ENCODE measurements at places on chromosomes 7 and 10.

DNA sequence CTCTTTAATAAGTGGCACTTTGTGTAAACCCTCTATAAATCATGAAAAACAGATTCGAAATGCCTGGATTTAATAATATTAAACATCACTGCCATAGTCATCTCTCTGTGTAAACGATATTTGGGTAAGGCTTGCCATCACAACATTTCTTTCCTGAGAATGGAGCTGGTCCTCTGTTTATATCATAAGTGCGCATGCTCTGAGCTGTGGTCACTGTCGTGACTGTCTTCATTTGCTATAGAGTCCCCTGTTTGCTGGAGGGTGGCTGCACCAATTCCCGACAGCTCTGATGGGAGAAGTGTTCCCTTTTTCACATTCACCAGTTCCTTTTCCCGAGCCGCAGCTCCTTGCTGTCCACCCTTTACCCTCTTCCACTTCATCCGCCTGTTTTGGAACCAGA lies 50.4 kb upstream of the AGMO start:
- no peak for DNase-seq

DNA sequence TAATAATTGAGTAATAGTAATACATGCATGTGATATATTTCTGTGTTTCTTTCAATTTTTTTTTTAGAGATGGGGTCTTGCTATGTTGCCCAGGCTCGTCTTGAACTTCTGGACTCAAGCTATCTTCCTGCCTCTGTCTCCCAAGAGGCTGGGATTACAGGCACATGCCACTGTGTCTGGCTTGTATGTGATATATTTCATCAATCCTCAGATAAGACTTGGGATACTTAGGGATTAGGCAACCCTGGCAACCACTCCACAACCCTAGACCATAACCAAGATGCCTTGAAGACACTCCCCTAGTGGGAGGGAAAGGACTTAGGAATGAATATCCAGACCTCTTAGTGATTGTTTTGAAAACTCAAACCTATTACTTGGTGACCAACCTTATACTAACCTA lies 154.8 kb downstream of the CCDC3 start:
- peak; percentile 36 for DNase-seq

GRCh38 chr10:72254813-72255568 lies 18.7 kb upstream of the DDIT4 start:
- DNase-seq: no peak

- DNase-seq: no peak
Observed at GRCh38 chr10:102718220-102718619, 3.8 kb downstream of the SFXN2 start.

GRCh38 chr10:70619271-70620019 lies 16.9 kb upstream of the PRF1 start:
- DNase-seq: no peak

- no peak for DNase-seq
Observed at GRCh38 chr7:64320547-64321513, 7.1 kb downstream of the ZNF736 start.

DNA sequence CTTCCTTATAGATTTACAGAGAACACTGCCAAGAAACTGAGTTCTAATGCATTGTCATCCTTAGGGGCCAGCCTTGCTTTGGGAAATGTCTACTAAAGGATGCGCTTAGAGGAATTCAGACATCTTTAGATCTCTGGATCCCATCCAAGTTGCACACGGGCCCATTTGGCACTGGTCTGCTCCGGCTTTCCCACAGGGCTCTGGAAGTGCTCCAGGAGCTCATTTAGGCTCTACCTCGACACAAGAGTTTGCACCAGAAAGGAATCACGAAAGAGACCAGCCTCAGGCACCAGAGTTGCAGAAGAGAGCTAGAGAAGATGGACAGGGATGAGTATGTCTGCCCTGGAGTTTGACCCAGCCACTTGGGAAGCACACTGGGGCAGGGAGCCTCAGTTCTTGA lies 150.1 kb upstream of the TMEM72 start:
- no peak for DNase-seq

DNA sequence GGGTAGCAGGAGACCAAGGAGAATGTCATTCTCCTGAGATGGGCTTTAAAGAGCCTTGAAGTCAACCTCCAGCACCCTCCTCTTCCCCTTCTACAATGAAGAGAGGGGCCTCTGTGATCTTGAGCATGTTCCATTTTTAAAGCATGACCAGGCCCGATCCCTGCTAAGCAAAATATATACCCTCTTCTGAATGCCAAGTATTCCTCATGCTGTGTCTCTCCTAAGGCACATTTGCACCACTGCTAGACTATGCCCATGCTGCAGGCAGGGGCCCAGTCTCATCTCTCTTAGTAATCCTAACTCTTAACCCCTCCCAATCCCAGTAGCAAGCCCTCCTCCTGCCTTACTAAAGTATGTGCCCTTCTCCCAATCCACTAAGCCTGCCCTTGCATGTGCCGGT lies 18.4 kb downstream of the SORBS1 start:
- no peak for DNase-seq

DNA sequence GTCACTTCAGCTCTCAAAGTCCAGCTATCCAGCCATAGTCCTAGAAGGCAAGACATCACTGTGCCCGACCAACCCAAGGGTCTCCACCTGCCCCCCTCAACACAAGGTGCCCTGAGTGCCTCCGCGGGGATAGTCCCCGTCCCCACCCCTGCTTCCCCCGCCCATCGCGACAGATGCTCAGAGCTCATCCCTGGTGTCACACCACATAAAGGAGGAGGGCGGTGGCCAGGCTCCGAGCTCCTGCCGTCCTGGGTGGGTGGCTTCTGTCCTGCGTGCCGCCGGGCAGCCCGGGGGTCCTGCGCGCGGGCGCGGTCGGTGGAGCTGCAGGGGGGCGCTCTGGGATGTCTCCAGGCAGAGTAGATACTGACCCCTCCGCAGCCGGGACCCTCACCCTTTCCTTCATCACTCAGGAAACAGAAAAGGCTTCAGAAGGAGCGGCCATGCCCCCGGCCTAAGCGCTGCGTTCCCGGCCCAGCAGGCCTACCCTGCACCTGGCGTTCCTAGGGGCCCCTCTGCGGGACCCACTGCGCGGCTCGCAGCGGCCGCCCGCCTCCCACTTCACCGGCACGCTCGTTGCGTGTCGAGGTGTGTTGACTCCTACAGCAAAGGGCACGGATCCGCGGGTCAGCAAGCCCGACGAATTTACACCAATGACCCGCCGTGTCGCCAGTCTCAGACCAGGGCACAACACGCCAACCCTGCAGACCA lies 53.4 kb downstream of the ALOX5 start:
- DNase-seq: no peak

GRCh38 chr7:7242899-7243298 lies 60.6 kb downstream of the C1GALT1 start:
- DNase-seq: no peak

DNA sequence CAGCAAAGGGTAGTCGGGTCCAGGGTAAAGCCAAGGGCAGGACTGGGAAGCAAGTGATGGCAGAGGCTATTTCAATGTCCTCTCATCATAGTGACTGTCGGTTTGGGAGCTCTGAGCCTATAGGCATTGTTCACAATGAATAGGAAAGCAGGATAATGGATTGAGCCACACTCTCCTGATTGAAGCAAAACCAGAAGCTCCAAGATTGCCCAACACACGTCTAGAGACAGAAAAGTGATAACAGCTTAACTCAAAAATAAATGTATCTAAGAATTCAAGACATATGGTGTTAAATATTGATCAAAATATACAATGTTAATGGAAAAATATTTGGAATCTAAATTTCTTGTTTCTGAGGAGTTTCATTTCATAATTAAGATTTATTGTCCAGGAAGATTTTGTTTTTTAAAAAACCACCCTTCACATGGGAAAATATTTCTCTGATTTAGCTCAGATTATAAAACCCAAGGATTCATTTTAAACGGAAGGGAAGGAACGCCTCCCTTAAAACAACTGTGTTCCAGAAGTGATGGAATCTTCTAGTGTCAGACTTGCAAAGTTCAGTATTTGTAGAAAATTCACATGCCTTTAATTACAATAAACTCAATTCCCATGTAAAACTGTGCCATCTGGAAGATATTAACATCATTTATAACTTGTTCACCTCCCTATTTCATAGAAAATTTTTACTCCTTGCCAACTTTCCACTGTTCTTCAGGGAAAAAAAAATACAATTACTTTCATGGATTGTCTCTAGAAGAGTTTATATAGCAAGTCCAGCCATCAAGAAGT lies 54.5 kb downstream of the NRP1 start:
- DNase-seq: no peak

DNA sequence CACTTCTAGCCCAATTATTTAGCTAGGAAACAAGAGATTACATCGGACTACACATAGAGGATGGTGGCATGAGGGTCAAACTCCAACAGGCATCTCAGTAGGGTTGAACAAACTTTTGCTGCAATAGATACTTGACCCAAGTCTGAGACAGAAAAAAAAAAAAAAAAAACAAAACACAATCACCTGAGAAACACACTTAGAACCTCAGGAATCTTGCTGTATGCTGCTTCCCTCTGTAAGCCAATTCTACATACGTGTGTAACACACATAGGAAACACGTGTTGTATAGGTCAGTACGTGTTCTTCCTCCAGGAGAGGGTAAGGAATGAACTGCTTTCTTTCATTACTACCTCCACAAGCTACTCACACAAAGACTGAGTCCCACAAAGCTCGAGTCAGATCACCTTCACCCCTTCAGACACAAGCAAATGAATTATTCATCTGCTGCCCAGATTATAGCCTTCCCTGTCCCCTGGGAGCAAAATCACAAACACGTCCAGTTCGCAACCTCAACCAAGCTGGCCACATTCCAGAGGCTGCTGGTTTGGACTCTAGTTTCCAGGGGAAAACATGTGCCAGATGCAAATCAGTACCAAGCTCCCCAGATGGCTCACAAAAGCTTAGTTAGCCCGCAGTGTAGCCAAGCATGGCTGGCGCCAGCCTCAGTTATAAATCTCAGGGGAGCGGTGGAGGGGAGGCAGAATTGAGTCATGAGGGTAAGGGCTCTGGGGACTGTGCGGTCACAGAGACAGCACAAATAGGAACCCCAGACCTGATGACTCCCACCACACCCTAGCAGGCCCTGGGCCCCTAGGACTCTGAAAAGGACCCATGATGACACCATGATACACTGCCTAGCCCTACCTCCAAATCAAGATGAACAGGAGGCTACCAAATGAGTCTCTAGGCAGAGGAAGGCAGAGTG lies 15.1 kb downstream of the PSAP start:
- DNase-seq: peak; percentile 94

- no peak for DNase-seq
Observed at GRCh38 chr7:30157204-30157603, 22.4 kb downstream of the MTURN start.

- DNase-seq: no peak
Observed at GRCh38 chr10:127576740-127577161, 27.6 kb downstream of the NPS start.
